ENCODE measurements at places on chromosomes 4 and X. TPM values are rescaled to one million over a fixed set of nuclear protein-coding genes. Genes with fewer than 3 reads are reported as not detected.

DNA sequence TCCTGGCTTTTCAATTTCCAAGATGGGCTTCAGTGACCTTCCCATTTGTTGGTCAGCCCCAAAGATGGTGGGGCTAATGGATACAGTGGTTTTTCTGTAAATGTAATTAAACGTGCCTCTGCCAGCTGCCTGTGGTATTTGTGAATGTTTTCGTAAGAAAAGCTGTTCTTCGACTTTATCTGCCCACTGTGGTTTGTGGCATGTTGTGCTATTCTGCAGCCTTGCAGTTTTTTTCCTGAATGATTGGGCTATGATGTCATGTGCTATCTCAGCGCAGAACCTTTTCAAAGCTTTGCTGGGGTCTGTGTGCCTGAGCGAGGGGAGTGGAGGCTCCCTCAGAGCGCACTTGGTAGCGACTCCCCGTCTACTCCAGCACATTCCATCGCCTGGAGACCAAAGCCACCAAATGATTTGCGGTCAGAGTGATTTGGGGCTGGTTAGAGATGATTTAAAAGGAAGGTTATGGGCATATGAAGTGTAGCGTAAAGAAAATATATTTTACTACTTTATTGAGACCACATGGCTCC, 137.5 kb downstream of the PALLD start:
- no peak for DNase-seq

DNA sequence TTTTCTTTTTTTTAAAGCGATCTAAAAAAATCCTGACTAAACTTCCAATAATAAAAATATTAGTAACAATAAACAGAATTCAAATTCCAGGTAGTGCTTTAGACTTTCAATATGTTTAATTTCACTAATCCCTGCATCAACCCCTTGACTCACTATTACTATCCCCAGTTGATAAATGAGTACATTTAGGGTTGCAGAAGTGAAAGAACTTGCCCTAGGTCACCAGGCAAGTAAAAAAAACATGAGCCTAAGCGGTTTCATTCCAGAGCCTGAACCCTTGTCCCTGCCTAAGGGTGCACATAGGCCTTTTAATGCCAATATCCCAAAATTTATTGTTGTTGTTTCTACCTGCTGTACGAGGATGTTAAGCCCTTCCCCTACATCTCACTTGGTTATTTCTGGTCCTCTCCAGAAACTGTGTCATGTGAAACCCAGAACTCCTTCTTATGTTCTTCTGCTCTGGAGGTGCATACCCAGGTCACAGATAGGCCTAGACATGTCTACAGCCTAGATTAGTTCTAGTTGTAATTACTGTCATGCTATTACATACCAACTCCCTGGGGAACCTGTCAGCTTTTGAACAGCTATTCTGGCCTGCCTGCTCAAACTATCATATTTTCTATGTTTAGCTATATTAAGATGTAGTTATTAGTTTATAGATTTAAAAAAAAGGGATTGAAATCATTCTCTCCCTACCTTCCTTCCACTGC, 244.5 kb upstream of the PITX2 start:
- no peak for DNase-seq

DNA sequence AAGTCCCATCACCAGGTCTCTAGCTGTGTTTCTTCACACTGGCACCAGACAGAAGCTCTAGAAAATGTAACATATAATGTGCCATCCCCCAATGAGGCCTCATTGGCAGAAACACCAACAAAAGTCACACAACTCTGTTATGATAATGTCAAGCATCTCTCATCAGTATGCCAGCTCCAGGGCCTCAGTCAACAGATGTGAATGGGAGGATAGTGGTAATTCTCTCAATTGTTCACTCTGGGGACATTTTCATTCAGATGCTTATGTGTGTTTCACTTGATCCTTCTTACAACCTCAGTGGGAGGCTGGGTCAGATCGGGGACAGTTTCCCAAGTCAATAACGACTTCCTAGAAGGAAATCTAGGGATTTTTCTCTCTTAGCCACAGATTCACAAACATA, 57.5 kb upstream of the SCOC start:
- no peak for DNase-seq

DNA sequence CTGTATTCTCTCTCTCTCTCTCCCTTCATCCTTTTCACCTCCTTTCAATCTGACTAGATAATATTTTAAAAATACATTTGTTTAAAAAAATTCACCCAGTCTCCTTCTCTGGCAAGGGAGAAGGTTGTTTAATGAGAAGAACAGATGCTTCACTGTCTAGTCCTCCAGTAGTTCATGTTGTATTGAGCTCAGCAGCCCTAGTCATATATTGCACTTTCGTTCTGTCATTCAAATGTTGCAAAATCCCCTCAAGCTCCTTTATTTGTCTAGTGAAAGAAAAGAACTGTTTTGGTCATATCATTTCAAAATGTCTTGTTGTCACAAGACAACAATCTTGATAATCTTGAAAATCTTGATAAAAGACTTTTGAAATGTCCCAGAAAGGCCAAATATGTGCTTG, 248.0 kb downstream of the GALNTL6 start:
- DNase-seq = no peak

The GAB3 gene
- 6.0 TPM for total RNA-seq

The FAM114A1 gene
- 117 TPM for total RNA-seq

The MAGEB1 gene
- not detected for total RNA-seq

All from pulmonary artery endothelial cell (primary cell).